NCI-H187 (cell line): ENCODE measurements at places on chromosomes 3 and 15.

DNA sequence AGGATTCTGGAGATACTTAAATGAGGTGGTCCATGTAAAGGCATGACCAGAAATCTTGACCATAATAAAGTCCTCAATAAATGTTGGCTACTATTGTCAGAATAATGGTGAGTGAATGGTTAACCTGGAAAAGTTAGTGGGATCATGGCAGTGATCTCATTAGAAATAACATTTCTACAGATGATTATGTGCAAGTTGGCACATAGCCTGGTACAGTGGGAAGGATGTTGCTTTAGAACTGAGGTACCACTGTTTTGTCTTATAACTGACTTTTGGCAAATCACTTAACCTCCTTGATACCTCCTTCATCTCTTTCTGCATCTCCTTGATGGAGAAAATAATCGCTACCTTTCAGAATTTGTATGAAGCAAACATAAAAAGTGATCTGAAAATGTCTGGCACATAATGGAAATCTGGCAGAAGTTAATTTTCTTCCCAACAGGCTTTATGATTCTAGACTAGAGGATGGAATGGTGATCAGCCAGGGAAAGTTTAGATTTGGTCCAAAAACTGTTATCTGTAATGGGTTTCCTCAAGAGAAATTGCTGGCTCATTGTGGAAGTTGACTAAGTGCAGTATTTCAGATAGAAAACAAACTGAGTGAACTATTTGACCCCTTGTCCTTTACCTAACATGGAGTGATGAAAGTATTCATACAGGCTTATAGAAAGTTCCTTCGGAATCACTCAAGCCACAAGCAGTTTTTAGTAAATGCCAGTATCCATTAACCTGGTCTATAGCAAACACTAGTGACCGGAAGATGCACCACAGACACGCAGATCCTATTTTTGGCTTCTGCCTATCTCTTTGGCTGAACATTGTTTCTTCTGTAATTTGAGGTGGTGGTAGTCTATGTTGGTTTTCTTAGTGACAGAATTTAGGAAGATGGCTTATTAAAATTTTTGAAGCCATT, 449.6 kb upstream of the TGFBR2 start:
- DNase-seq: no peak

GRCh38 chr15:40747685-40748631, 7.1 kb downstream of the RMDN3 start:
- no peak for DNase-seq

GRCh38 chr3:197238842-197239241, 59.6 kb downstream of the DLG1 start:
- DNase-seq: no peak

DNA sequence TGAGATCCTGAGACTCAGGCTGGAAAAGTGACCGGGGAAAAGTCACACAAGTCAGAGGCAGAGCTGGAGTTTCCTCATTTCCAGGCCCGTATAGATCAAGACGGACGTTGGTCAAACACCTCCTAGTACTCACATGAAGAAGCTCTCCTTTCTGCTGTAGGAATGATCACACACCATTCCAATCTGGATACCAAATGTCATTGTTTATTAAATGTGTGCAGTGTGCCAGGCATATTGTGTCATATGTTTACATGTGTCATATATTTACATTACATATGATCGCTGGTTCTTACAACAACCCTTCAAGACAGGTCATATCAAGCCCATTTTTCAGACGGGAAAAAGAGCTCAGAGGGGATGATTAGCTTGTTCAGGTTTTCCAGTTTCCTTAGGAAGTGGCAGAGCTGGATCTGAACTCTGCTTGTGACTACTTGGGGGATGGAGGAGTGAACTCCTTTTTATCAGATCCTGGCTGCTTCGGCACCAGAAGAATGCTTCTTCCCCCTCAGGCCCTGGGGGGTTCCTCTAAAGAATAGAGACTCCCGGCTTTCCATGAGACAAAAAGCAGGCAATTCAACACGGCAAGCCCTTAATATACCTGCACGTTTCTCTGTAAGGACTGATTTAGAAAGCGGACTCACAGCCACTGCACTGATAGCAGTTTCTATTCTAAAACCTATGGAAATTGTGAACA, 41.9 kb downstream of the FAM43A start:
- DNase-seq: no peak

DNA sequence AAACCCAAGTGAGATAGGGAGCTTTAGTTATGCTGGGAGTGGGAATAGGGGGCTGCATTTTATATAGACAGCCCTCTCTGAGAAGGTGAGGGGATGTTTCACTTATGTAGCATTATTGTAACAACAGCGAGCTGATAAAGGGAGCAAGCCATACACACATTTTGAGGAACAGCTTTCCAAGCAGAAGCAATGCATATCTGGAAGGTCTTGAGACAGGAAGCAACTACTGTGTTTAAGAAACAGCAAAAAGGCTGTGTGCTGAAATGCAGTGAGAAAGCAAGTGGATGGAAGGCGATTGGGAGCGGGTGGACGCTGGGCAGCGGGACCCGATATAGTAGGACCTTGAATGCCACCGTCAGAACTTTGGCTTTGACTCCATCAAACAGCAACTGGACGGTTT, 155.9 kb upstream of the TBL1XR1 start:
- no peak for DNase-seq

GRCh38 chr3:88997260-88997659, 110.2 kb upstream of the EPHA3 start:
- DNase-seq: no peak

DNA sequence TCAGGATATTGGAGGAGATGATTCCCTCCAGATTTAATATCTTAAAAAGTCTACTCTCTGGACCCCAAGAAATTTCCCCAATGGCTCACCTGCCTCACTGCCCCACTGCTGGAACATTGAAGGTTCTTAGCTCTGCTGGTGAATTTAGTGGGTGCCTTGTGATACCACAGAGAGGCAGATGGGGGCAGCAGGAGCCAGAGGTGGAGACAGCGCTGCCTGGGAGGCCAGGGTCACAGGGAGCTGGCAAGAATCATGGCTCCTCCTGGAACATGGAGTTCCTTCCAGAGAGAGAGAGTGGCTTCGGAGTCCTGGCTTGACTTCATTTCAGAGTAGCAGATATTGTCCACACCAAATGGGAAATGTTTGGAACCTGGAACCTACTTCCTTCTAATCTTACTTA, 263.5 kb upstream of the CFAP20DC start:
- no peak for DNase-seq

DNA sequence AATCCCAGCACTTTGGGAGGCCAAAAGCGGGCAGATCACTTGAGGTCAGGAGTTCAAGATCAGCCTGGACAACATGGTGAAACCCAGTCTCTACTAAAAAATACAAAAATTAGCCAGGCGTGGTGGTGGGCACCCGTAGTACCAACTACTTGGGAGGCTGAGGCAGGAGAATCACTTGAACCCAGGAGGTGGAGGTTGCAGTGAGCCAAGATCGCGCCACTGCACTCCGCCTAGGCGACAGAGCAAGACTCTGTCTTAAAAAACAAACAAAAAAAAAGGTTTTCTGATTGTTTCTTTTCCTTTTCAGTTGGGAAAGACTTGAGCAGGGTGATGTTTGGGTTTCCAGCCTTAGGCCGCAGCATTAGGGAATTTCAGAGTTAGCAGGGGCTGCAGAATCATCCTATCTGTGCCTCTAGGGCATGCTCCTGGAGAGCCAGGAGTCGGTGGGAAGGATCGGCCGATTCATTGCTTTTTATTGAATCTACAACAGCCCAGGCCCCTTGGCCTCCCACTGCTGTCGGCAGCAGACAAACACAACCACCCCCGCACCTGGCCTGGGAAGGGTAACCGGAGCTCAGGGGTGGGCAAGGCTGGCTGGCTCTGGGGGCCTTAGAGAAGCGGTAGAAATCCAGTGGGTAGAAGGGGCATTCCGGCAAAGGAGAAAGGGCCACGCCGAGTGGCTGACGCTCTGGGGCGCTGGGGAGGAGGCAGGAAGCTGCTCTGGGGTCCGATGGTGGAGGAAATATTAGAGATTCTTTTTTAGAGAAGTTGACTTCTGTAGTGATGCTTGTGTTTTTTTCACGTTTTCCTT, 6.3 kb downstream of the CHAC1 start:
- no peak for DNase-seq

- no peak for DNase-seq
Observed at GRCh38 chr15:81449836-81450474, 75.9 kb upstream of the TMC3 start.

DNA sequence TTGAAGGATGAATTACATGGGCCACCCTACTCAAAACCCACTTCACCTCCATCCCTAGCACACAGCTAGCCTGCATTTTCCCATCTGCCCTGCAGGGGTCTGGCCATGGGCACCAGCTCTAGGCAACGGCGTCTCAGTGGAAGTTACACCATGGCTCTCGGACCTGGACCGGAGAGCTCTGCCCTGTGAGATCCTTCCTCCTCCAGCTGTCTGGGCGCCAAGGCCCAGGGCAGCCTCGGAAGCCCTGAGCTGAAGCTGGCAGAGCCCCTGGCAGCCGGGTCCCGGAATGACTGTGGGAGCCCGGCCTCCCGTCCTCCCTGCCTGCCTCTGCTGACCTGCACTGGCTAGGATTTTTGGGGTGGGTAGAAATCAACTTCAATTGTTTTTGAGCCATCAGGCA, 98.9 kb downstream of the CHSY1 start:
- DNase-seq: no peak

DNA sequence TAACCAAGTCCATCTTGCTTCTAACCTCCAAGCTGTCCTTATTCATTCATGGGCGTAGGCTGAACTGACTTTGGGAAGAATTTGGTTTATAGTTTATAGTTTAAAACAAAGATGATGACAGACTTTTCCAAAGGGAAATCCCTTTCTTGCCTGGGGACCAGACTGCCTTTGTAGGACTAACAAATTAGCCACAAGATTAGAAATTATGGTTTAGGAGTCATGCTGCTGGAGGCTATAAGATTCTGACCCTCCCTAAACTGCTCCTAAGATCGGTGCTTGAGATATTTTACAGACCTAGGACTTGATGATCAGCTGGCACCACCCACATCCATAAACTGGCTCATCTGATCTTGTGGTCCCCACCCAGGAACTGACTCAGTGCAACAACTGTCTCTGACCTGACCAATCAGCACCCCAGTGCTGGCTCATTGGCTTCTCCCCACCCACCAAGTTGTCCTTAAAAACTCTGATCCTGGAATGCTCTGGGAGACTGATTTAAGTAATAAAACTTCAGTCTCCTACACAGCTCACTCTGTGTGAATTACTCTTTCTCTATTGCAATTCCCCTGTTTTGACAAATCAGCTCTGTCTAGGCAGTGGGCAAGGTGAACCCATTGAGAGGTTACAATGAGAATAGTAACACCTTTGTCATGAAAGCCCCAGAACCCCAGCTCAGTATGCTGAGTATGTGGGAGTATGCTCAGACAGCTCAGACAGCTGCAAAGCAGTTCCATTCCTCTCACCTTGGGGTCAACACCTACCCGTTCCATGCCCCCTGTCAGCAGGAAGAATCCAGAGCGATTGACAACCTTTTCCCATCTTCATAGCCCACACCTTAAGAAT, 51.6 kb upstream of the C15orf39 start:
- DNase-seq: no peak

GRCh38 chr3:46335541-46335940, 18.4 kb upstream of the CCR2 start:
- DNase-seq: no peak

GRCh38 chr3:72746430-72747411, 101.5 kb downstream of the SHQ1 start:
- DNase-seq: no peak

- no peak for DNase-seq
Observed at GRCh38 chr3:4866866-4867265, 112.4 kb upstream of the BHLHE40 start.

DNA sequence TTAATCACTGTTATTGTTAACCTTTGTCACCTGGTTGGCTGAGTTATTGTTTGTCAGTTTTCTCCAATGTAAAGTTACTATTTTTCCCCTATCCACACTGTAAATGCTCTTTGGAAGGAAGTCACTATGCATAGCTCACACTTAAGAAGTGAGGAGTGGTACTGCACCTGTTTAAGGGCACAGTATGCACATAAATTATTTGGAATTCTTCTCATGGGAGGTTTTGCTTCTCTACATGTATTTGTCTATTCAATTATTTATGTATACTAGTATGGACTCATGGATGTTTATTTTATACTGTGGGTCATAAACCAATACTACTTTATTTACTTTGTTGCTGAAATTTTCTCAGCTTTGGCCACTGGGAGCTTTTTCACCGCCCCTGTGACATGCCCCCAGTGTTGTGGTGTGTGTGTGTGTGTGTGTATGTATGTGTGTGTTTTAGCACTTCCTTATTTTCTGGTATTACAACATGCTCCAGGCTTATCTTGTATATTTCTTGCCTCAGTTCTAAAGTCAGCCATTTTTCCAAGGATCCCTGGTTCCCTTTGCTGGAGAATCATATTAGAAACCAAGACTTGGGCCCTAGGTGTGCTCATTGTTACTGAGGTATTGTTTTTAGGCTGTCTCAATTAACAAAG, 290.5 kb downstream of the KBTBD8 start:
- DNase-seq: no peak

DNA sequence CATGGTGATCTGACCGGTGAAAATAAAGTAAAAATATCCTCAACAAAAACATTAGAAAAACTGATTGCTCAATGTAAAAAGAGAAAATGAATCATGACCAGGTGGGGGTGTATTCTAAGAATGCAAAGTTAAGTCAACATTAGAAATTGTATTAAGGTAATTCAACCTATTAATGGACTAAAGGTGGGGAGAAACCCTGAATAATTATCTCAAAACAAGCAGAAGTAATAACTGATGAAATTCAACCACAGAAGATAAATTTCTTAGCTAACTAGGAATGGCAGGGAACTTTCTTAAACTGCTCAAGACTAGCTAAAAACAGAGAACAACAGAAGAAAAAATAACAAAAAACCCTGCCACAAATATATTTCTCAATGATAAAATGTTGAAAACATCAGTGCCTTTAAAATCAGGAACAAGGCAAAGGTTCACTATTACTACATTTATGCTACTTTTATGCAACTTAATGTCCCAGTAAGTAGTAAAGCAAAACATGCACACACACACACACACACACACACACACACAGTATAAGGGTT, 204.4 kb upstream of the THBS1 start:
- no peak for DNase-seq

- no peak for DNase-seq
Observed at GRCh38 chr3:51974277-51974962, 444 bp upstream of the ABHD14A start.

DNA sequence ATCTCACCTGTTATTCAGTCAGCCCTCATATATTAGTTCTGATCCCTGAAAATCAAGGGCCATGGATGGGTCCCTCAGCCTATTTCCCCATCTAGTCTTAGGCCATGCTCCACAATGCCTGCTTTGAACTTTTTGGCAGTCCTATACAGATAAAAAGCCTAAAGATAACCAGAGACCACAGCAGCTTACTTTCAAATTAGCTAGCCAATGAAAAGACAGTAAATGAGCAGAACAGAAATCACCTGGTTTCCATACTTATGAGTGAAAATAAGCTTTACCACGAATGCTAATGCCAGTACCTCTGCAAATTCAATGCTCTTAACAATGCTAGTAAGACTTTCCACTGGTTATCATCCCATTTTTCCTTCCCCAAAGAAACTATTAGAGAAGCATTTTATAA, 141.6 kb upstream of the SPRED1 start:
- no peak for DNase-seq

GRCh38 chr15:32884146-32884545, 166.3 kb downstream of the GREM1 start:
- no peak for DNase-seq
